Renal cortical epithelial cell (primary cell): ENCODE measurements at places on chromosomes 11 and 22. TPM values are rescaled to one million over a fixed set of nuclear protein-coding genes. Genes with fewer than 3 reads are reported as not detected.
A peak's percentile ranks its signal among the peaks of the same experiment; 100 is the strongest.

Gene MORC2
- 9.0 and 48.7 TPM in 2 replicates for total RNA-seq

DNA sequence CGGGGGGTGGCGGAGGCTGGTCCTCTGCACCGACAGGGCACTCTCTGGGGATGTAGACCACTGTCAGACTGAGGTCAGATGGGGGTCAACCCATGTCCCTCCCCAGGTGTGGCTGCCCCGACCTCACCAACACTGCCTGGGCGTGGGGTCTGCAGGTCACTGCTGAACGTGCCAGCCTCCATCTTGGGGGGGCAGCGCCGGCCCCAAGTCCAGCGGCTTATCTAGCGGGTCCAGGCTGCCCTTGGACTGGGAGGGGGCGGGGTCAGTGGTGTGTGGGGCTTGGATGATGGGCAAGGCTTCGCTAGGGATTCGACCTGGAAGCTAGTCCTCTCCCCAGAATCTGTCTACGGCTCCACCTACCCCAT, 178.2 kb downstream of the IGLL1 start:
- no peak for DNase-seq

GRCh38 chr22:46744581-46744980, 6.5 kb upstream of the CERK start:
- no peak for DNase-seq

Gene NPAS4
- not detected in 2 replicates for total RNA-seq

Gene ATG16L2
- 15.3 and 16.1 TPM in 2 replicates for total RNA-seq

DNA sequence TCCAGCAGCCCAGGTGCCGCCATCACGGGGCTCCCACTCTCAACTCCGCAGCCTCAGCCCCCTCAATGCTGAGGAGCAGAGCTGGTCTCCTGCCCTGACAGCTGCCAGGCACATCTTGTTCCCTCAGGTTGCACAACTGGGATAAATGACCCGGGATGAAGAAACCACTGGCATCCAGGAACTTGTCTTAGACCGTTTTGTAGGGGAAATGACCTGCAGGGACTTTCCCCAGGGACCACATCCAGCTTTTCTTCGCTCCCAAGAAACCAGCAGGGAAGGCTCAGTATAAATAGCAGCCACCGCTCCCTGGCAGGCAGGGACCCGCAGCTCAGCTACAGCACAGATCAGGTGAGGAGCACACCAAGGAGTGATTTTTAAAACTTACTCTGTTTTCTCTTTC, at the start of gene SAA1:
TSS of gene SAA1 (plus strand) at position 316 of the 400 bp plus-strand sequence. CDS start 624 bp downstream, outside the sequence.
- peak; percentile 81 for DNase-seq

Gene LRRC32
- 0.17 and 5.6 TPM in 2 replicates for total RNA-seq

- DNase-seq: peak; percentile 59
These were observed 105.7 kb downstream of the RASSF10 start for GRCh38 chr11:13114566-13115379.
